Activated CD8-positive, alpha-beta T cell treated with anti-CD3 and anti-CD28 coated beads for 36 hours (primary cell): ENCODE measurements at places on chromosomes 16 and 17. TPM values are rescaled to one million over a fixed set of nuclear protein-coding genes. Genes with fewer than 3 reads are reported as not detected.
A peak's percentile ranks its signal among the peaks of the same experiment; 100 is the strongest.

- H3K4me1 ChIP-seq = peaks cover 21% of the 10 kb centered on the region
- DNase-seq = peak; percentile 30
- H3K4me3 ChIP-seq = peak overlapping the region; percentile 99
These were observed 491 bp downstream of the IST1 start for GRCh38 chr16:71895679-71896365.

DNA sequence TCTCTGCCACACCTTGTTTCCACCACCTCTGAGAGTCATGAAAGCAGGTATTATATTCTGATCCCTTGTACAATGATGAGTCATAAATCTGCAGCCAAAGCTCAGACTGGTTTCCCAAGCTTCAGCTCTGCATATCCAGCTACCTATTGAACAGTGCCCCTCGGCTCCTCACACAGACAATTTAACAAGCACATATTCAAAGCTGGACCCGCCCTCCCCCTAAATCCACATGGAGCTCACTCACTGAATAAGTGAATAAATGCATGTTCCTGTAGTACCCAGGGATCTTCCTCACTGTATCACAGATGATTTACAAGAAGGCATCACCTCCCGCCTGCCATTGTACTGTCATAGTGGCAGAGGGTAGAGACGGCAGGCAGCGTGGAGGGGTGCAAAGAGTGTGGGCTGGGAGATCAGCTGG lies 516.4 kb downstream of the GRIN2A start:
- no peaks in the 10 kb centered on the region for H3K4me1 ChIP-seq
- H3K36me3 ChIP-seq = no peaks in the 10 kb centered on the region
- H3K27ac ChIP-seq = no peak overlapping the region
- H3K27me3 ChIP-seq = no peaks in the 10 kb centered on the region
- no peak overlapping the region for H3K4me3 ChIP-seq

The ENGASE gene
- total RNA-seq = 41.8 TPM

The RCVRN gene
- not detected for total RNA-seq

- peak overlapping the region; percentile 66 for H3K4me3 ChIP-seq
- H3K36me3 ChIP-seq = no peaks in the 10 kb centered on the region
- peak overlapping the region; percentile 27 for H3K27ac ChIP-seq
- peaks cover 11% of the 10 kb centered on the region for H3K4me1 ChIP-seq
- peaks cover 8% of the 10 kb centered on the region for H3K27me3 ChIP-seq
These were observed 229.6 kb downstream of the MRTFB start for GRCh38 chr16:14300705-14301168.

GRCh38 chr17:81601525-81602120 lies 35.3 kb downstream of the NPLOC4 start:
- H3K27ac ChIP-seq = peak overlapping the region; percentile 76
- peaks cover 7% of the 10 kb centered on the region for H3K4me1 ChIP-seq
- H3K27me3 ChIP-seq = no peaks in the 10 kb centered on the region
- no peak overlapping the region for H3K4me3 ChIP-seq
- peak; percentile 55 for DNase-seq

DNA sequence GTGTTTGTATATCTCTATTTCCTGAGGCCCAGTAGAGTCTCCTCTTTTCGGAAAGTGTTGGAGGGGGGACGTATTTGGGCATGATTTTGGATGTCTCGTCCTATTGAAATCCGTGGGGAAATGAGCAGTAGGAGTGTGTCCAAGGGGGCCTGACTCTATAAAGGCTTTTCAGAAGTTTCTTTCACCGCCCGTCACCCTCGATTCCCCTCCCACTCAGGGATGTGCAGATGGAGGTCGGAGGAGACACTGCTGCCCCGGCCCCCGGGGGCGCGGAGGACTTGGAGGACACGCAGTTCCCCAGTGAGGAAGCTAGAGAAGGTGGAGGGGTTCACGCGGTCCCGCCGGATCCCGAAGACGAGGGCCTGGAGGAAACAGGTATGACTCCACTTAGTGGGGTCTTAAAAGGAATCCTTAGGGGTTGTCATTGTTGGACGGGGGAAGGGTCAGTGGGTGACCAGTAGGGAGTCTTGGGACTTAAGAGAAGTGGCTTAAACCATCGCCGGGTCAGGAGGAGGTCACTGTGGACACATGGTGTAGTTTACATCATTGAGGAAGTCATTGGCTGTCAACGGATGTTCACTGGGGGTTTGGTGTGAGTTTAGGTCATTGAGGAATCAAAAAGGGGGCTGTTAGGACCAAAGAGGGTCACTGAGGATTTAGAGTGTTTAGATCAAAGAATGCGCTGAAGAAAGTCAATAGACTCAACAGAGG lies 424 bp downstream of the MON1B start:
- peaks cover 40% of the 10 kb centered on the region for H3K4me1 ChIP-seq
- peak overlapping the region; percentile 84 for H3K4me3 ChIP-seq
- DNase-seq = peak; percentile 46
- peaks cover 41% of the 10 kb centered on the region for H3K36me3 ChIP-seq

The MYH11 gene
- total RNA-seq = not detected

GRCh38 chr16:78718141-78718540 lies 618.7 kb downstream of the WWOX start:
- no peaks in the 10 kb centered on the region for H3K36me3 ChIP-seq
- H3K27me3 ChIP-seq = no peaks in the 10 kb centered on the region
- H3K4me3 ChIP-seq = no peak overlapping the region
- no peak for DNase-seq
- H3K27ac ChIP-seq = no peak overlapping the region
- no peaks in the 10 kb centered on the region for H3K4me1 ChIP-seq

The KRT32 gene
- not detected for total RNA-seq

The LLGL1 gene
- total RNA-seq = 17.6 TPM

GRCh38 chr16:83928341-83929055 lies 24.5 kb upstream of the OSGIN1 start:
- H3K27me3 ChIP-seq = no peaks in the 10 kb centered on the region
- no peak overlapping the region for H3K4me3 ChIP-seq
- no peak for DNase-seq
- H3K27ac ChIP-seq = no peak overlapping the region

GRCh38 chr17:72970797-72971196 lies 121.7 kb downstream of the SLC39A11 start:
- no peak overlapping the region for H3K27ac ChIP-seq
- H3K4me1 ChIP-seq = peaks cover 7% of the 10 kb centered on the region
- H3K36me3 ChIP-seq = peaks cover 5% of the 10 kb centered on the region
- no peak overlapping the region for H3K4me3 ChIP-seq
- no peak for DNase-seq

DNA sequence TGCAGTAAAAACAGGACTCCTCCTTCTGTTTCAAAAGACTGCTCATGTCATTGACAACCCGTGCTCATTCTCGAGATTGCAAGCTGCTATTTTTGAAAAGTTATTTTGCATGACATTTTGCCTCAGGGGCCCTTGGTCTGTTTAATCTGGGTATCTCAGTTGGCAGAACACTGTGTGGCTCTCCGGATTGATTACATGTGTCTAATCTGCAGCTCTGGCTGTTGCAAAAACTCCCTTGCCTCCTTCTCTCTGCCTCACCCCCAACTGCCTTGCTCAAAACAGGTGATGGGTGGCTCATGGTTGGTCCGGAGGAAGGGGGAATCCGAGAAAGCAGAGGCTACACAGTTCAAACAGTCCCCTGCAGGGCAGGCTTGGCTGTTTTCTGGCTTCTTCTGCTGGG lies 25.3 kb downstream of the GINS3 start:
- peaks cover 2% of the 10 kb centered on the region for H3K27me3 ChIP-seq
- no peaks in the 10 kb centered on the region for H3K4me1 ChIP-seq
- DNase-seq = no peak
- H3K27ac ChIP-seq = no peak overlapping the region

GRCh38 chr17:79741751-79742588 lies 11.2 kb downstream of the ENPP7 start:
- H3K27me3 ChIP-seq = peaks cover 27% of the 10 kb centered on the region
- no peak overlapping the region for H3K27ac ChIP-seq
- peak; percentile 76 for DNase-seq
- no peak overlapping the region for H3K4me3 ChIP-seq
- H3K4me1 ChIP-seq = peaks cover 13% of the 10 kb centered on the region
